ENCODE measurements at places on chromosomes 7 and 10.

DNA sequence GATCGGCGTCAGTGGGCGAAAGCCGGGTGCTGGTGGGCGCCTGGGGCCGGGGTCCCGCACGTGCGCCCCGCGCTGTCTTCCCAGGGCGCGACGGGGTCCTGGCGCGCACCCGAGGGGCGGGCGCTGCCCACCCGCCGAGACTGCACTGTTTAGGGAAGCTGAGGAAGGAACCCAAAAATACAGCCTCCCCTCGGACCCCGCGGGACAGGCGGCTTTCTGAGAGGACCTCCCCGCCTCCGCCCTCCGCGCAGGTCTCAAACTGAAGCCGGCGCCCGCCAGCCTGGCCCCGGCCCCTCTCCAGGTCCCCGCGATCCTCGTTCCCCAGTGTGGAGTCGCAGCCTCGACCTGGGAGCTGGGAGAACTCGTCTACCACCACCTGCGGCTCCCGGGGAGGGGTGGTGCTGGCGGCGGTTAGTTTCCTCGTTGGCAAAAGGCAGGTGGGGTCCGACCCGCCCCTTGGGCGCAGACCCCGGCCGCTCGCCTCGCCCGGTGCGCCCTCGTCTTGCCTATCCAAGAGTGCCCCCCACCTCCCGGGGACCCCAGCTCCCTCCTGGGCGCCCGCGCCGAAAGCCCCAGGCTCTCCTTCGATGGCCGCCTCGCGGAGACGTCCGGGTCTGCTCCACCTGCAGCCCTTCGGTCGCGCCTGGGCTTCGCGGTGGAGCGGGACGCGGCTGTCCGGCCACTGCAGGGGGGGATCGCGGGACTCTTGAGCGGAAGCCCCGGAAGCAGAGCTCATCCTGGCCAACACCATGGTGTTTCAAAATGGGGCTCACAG is 1.1 kb downstream of the EGFR start:
- DNase-seq = no peak

GRCh38 chr10:103679096-103679790 is 176.1 kb downstream of the SH3PXD2A start:
- no peak for DNase-seq

DNA sequence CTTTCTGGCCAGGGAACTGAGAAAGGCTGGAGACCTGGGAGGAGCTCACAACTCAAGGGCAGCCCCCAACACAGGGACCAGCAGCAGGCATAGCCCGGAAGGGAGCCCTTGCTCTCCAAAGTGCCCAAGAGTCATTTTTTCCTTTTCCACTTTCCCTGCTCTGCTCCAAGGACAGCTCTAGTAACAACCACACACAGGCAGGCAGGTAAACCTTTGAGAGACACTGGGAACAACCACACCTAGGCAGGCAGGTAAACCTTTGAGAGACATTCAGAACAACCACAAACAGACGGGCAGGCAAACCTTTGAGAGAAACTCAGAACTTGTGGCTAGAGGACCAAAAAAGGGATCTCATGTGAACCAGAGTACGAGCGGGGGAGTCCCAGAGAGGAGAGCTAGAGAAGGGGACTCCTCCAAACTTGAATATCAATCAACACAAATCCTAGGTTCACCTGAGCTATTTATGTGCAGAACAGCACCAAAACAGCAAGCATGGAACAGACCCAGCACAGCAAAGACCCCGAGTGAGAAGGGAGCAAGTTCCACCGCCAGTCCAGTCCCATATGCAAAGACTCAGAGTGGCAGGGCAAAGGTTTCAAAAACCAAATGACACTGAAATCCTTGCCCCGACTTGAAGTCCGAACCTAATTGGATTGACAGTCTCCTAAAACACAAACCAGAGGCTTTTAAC is 33.6 kb upstream of the GUSB start:
- no peak for DNase-seq

DNA sequence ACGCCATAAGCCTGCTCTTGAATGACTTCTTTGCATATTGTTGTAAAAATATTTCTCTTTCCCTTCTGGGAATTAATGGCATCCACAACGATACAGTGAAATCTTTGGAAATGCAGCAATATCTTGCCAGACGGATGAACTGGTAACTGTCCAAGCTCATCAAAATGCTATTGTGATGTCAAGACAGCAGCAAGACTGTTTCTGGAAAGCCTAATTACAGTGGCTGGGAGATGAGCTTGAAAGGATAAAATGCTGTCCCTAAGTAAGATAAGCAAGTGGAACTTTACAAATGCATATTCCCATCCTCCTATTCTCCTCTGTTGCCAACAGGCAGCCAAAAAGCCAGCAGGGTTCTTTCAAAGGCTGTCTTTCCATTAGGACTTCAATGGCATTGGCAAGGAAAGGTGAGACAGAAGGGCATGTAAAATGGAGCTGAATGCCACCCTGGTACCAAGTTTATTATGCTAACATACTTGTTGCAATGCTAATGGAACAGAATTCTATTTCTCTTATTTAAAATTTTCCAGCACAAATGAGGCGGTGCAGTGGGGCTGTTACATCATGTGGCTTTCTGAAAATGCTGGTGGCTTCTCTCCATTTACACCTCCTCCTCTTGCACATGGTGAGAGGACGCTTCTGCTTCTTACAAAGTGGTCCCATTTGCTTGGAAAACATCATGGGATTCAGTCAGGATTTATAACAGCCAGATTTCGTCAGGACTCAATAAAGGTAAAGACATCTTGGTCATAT is 178.3 kb upstream of the PTER start:
- no peak for DNase-seq

- no peak for DNase-seq
Observed at GRCh38 chr10:74040200-74041126, 42.5 kb downstream of the VCL start.

DNA sequence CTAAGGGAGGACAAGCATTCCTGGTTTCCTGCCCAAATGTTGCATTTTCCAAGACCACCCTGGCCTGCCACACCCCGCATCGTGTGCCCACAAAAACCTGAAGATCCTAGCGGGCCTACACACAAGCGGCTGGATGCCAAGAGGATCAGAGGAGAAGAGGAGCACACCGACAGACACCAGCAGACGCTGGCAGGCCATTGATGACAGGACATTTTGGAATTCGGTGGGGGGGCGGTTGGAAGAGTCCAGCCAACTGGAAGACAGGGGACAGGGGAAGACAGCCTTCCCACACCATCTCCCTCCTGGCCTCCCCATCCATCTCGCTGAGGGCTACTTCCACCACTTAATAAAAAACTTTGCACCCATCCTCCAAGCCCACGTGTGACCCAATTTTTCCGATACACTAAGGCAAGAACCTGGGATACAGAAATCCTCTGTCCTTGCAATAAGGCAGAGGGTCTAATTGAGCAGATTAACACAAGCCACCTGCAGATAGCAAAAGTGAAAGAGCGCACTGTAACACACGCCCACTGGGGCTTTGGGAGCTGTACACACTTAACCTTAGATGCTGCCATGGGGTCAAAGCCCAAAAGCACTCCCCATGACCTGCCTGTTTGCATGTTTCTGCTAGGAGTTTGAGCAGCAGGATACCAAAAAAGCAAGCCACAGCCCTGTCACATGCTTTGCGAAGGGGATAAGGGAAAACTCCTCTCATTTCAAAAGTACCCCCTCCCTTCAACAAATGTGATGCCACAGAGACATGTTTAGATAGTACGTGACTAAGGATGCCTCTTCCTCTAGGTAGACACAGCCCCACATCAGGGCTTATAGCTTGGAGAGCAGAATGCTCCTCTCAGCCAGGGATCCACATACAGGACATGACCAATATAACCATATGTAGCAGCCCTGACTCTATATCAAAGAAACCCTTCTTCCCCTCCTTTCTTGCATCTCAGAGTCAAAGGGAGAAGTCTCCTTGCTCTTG is 13.4 kb upstream of the SMNDC1 start:
- no peak for DNase-seq

DNA sequence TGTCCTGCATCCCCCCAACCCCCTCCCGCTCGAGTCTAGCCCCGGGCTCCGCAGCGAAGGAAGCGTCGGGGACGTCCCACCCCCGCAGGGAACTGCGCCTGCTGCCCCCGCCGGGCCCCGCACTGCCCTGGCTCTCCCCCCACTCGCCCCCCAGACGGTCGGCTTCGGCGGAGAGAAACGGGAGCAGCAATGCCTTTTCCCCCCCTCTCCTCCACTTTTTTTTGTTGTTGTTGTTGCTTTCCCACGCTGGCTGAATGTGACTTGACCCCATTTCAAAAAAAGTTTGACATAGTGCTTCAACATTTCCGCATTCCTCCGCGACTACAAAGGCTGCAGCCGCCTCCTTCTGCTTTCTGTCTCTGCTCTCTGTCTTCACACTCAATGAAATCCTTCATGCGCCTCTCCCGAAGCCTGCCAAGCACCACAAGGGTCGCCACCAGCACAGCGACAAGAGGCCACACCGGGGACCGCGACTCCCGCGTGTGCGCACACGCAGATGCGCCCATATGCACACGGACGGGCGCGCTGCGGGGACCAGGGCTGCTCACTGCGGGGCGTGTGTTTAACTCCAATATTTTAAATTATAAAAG is 1.0 kb downstream of the CDK6 start:
- DNase-seq = no peak

GRCh38 chr10:122637376-122637775 is 62.3 kb downstream of the C10orf120 start:
- no peak for DNase-seq

DNA sequence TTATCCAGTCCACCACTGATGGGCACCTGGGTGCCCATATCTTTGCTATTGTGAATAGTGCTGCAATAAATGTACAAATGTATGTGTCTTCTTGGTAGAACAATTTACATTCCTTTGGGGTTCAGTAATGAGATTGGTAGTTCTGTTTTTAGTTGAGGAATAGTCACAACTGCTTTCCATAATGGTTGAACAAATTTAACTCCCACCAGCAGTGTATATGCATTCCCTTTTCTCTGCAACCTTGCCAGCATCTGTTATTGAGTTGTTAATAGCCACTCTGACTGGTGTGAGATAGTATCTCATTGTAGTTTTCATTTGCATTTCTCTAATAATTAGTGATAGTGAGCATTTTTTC is 27.8 kb downstream of the COA1 start:
- DNase-seq = no peak

GRCh38 chr7:39825401-39825980 is 124.6 kb upstream of the CDK13 start:
- DNase-seq = no peak

- DNase-seq = no peak
Observed at GRCh38 chr7:37173670-37174069, 275.0 kb downstream of the ELMO1 start.

- DNase-seq = no peak
Observed at GRCh38 chr10:91596825-91597196, 36.1 kb downstream of the PPP1R3C start.

- DNase-seq = no peak
Observed at GRCh38 chr7:78130446-78131215, 332.1 kb downstream of the PHTF2 start.

DNA sequence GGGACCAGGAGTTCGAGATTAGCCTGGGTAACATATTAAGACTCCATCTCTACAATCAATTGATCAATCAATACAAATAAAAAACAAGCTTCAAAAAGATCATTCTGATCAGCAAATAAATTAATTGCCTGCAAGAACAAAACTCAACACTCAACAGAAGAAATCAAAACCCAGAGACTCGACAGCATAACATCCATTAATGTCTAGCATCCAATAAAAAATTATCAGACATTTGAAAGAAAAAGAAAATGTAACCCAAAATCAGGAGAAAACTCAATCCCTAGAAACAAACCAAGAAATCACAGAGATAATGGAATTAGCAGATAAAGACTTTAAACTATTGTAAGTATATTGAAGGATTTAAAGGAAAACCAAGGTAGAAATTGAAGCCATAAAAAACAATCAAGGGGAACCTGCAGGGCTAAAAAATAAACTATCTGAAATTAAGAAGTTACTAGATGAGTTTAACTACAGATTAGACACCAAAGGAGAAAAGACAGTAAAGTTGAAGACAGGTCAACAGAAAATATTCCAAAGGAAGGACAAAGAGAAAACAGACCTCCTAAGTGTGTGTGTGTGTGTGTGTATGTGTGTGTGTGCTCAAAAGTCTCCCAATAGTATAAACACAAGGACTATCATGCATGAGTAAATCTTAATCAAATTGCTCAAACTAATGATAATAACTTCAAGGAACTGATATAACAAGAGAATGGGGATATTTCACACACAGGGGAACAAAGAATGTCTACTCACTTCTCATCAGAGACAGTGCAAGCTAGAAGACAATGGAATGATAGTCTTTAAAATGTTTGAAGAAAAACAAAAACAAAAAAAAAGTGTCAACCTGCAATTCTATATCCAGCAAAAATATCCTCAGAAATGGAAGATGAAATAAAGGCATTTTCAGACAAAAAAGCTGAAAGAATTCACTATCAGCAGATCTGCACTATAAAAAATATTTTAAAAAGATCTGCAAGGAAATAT is 7.7 kb downstream of the NUDCD3 start:
- DNase-seq = no peak

- no peak for DNase-seq
Observed at GRCh38 chr10:47260505-47261111, 39.4 kb upstream of the GDF10 start.

DNA sequence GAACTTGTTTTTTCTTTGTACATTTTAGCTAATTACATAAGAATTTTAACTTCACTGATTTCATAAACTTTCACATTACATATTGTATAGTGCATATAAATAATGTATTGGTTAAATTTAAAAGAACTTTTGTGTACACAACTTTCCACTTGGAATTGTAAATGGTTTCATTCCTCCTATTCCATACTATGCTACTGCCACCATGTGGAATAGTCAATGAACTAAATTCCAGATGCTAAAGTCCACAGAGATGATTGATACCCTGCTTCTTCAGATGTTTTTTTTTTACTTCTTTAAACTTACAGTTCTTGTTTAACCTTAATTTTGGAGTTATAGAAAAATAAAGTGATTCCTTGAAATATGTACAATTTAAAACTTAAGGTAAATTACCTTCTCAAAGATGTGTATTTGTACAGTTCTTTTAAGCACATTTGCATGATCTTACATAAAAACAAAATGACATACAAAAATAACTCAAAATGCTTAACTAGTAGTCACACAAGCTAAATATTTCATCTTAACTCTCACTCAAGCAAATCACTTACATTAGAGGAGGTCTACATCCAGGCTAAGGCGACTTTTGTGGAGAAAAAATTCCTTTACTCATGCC is 247.6 kb upstream of the HGF start:
- DNase-seq = no peak

GRCh38 chr10:124696446-124697392 is 47.5 kb downstream of the FAM53B start:
- DNase-seq = no peak

- no peak for DNase-seq
Observed at GRCh38 chr10:90968328-90969081, 47.6 kb upstream of the ANKRD1 start.

GRCh38 chr7:123498031-123498430 is 36.4 kb downstream of the IQUB start:
- DNase-seq = no peak

Data from activated CD8-positive, alpha-beta memory T cell treated with anti-CD3 and anti-CD28 coated beads, Interleukin-2, amount 50 U/mL, for 48 hours (primary cell).